ENCODE measurements at places on chromosomes 5 and 9. TPM values are rescaled to one million over a fixed set of nuclear protein-coding genes. Genes with fewer than 3 reads are reported as not detected.

DNA sequence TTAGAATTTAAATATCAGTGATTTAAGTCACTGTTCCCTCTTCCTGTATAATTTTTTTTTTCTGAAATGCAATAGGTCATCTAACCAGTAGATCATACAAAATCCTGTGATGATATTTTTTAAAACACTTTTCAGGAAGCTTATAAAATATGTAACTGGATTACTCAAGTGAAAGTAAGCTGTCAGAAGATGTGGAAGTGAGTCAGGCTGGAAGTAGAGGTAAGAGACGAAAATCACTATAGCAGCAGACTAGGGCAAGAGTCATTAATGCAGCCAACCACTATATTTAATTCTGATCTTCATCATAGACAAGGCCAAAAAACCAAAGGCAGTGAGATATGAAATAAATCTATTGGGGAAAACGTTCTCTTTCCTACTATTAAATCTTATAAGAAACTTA is 65.7 kb upstream of the C6 start:
- H3K27me3 ChIP-seq = no peaks in the 10 kb centered on the region
- no peak overlapping the region for H3K4me3 ChIP-seq
- H3K4me1 ChIP-seq = no peaks in the 10 kb centered on the region
- DNase-seq = no peak
- no peaks in the 10 kb centered on the region for H3K36me3 ChIP-seq
- no peak overlapping the region for H3K27ac ChIP-seq

GRCh38 chr5:159923008-159923407 is 6.7 kb downstream of the ADRA1B start:
- DNase-seq = no peak
- no peak overlapping the region for H3K27ac ChIP-seq
- no peaks in the 10 kb centered on the region for H3K4me1 ChIP-seq
- H3K27me3 ChIP-seq = peaks cover 8% of the 10 kb centered on the region
- no peak overlapping the region for H3K4me3 ChIP-seq

DNA sequence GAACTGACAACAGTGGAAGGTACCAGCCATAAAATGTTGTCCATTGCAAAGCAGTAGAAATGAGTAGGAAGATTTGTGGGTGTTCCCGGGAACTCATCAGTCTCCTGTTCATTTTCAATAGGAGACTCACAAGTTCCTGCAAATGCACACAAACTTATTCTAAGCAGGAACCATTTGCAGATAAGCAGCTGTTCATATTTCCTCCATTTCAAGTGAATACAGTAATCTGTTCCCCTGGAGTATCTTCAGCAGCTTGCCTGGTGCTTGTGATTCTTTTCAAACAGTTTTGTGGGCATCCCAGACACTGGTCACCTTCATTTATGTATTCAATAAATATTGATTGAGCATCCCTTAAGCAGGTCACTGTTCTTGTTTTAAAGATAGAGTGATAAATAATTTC is 1315.5 kb upstream of the C9orf72 start:
- H3K4me1 ChIP-seq = no peaks in the 10 kb centered on the region
- no peak for DNase-seq
- H3K4me3 ChIP-seq = no peak overlapping the region
- H3K36me3 ChIP-seq = no peaks in the 10 kb centered on the region
- no peaks in the 10 kb centered on the region for H3K27me3 ChIP-seq
- H3K27ac ChIP-seq = no peak overlapping the region

DNA sequence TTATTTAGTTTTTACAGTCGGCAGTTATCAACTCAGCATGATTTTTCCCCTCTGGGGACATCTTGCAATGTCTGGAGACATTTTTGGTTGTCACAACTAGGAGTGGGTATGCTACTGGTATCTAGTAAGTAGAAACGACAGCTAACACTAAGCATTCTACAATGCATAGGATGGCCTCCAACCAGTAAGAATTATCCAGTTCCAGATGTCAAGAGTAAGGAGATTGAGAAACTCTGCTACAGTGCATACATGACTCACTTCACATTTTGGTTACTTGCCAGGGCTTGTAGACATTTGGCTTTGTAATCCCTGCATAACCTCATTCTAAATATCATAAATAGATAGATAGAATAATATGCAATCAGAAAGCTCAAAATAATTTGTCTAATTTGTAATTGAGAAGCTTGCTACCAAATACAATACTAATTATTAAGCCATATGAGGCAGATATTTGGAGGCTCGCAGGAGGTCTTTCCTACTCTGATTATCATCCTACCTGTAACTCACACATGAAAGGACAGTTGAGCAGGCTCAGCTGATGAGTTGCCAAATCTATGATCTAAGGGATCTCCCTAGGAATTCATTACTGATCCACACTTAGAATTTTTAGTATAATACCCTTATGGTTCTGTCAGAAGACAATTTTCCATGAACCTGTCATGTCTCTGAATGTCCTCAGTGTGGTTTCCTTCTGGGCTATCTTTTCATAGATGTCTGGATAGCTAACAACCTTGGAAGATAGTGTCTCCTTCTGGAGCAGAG is 346.9 kb upstream of the TLE4 start:
- no peak for DNase-seq
- no peak overlapping the region for H3K27ac ChIP-seq
- H3K36me3 ChIP-seq = no peaks in the 10 kb centered on the region

DNA sequence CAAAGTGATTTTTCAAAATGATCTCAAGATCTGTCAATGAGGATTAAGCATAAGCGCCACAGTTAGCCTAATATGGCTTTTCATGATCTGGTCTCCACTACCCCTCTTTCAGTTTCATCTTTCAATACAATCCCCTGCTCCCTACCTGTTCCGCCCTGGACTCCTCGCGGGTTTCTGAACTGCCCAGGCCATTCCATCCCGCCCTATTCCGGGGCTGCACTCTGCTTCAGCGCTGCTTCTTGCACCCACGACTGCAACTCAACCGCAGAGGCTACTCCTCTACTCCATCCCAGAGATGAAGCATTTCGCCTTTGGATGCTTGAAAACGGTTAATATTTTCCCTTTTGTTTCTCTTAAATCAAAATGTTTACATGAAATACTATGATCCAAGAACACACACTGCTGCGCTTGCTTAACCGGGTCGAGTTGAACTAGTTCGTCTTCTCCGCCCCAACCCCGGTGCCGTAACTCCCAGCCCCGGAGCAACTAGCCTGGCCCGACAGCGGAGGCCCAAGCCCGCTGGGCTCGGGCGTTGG is 716 bp upstream of the OTULIN start:
- no peaks in the 10 kb centered on the region for H3K36me3 ChIP-seq
- H3K4me3 ChIP-seq = peak overlapping the region; percentile 79
- H3K27ac ChIP-seq = peak overlapping the region; percentile 90
- H3K4me1 ChIP-seq = peaks cover 41% of the 10 kb centered on the region
- no peaks in the 10 kb centered on the region for H3K27me3 ChIP-seq

GRCh38 chr5:170144286-170145023 is 38.8 kb downstream of the FOXI1 start:
- no peak overlapping the region for H3K4me3 ChIP-seq
- H3K27ac ChIP-seq = no peak overlapping the region
- no peak for DNase-seq

- DNase-seq = peak; percentile 19
- no peaks in the 10 kb centered on the region for H3K27me3 ChIP-seq
- no peaks in the 10 kb centered on the region for H3K36me3 ChIP-seq
- H3K4me3 ChIP-seq = no peak overlapping the region
- H3K27ac ChIP-seq = peak overlapping the region; percentile 34
These were observed 50.9 kb downstream of the KCNIP1 start for GRCh38 chr5:170554521-170555267.

DNA sequence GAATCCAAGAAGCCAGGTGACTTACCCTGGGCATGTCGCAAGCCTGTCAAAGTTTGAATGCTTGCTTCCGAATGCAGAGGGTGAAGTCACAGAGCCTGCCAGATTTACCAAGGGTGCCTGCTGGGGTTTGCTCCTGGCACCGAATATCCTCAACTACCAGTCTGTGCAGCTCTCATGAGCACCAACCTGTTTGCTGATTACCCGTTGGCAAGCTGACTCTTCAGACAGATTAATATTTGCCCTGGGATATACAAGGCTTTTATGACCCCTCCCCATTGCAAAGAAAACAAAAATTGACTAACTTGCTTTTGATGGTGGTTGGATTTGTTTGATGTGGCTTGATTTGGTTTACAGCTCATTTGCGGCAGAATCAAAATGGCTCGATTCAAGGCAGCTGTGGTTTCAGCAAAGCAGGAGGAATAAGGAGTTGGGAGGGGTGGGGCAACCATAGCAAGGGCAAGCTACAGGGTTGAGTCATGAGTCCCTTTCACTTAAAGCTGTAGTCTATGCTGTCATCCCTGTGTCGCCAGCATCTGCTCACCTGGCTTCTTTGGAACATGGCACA is 82.3 kb upstream of the AGXT2 start:
- H3K27me3 ChIP-seq = no peaks in the 10 kb centered on the region
- peak; percentile 51 for DNase-seq
- no peaks in the 10 kb centered on the region for H3K36me3 ChIP-seq
- peaks cover 6% of the 10 kb centered on the region for H3K4me1 ChIP-seq
- no peak overlapping the region for H3K4me3 ChIP-seq
- peak overlapping the region; percentile 53 for H3K27ac ChIP-seq

DNA sequence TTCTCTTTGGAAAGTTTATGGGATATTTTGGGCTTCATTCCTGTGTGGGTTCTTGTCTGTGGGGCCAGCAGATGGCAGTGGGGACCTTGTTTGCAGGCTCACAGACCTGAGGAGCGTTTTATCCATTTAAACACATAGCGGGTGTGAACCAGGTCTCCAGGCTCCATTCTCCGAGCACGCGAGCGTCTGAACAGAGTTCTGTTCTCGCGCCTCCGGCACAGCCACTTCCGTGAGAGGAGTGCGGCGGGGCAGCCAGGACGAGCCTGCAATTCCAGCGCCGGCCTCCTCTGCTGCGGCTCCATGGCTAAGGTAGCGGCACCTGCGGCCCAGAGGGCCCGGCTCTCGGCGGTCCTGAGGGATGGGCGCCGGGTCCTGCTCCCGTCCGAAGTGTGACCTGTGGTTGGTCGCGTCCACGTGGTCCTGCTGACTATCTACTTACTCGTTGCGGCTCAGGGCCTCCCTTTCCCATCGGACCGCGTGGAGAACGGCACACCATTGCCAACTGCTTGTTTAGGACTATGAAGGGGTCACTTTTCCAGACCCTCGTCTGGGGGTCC is 7.3 kb downstream of the NRARP start:
- H3K4me3 ChIP-seq = no peak overlapping the region
- H3K4me1 ChIP-seq = peaks cover 51% of the 10 kb centered on the region
- peak; percentile 32 for DNase-seq
- H3K36me3 ChIP-seq = no peaks in the 10 kb centered on the region
- peaks cover 59% of the 10 kb centered on the region for H3K27me3 ChIP-seq
- H3K27ac ChIP-seq = peak overlapping the region; percentile 86

GRCh38 chr5:140696891-140697492 is 3.3 kb upstream of the ZMAT2 start:
- H3K36me3 ChIP-seq = peaks cover 48% of the 10 kb centered on the region
- no peaks in the 10 kb centered on the region for H3K27me3 ChIP-seq
- H3K4me1 ChIP-seq = peaks cover 7% of the 10 kb centered on the region
- no peak for DNase-seq

DNA sequence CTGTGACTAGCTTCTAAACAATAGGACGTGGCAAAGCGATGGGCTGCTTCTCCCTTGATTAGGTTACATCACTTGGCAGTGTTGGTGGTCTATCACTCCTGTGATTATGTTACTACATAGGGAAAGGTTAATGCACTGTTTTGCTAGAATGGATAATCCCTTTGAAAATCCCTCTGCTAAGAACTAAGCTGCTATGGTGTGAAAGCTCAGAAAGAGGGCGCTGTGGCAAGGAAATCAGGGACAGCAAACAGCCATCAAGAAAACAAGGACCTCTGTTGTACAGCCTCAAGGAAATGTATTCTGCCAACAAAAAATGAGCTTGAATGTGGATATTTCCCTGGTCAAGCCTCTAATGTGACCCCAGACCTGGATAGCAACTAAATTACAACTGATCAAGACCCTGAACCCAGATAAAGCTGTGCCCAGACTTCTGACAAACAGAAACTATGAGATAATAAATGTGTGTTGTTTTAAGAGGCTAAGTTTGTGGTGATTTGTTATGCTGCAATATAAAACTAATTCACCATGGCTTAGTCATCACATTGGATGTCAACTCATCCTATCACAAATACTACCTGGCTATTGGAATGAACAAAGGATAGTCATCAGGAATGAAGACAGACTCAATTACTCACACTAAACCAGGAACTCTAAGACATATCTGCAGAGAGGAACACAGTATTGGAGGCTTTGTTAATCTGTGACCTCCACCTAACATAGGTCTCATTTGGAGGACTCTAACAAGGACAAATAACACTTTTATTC is 1215.9 kb downstream of the EFNA5 start:
- H3K4me3 ChIP-seq = no peak overlapping the region
- H3K4me1 ChIP-seq = no peaks in the 10 kb centered on the region
- DNase-seq = no peak
- no peaks in the 10 kb centered on the region for H3K27me3 ChIP-seq
- H3K27ac ChIP-seq = no peak overlapping the region
- no peaks in the 10 kb centered on the region for H3K36me3 ChIP-seq

- peaks cover 46% of the 10 kb centered on the region for H3K27me3 ChIP-seq
- DNase-seq = no peak
- H3K27ac ChIP-seq = no peak overlapping the region
- no peak overlapping the region for H3K4me3 ChIP-seq
These were observed 1.7 kb downstream of the LAMC3 start for GRCh38 chr9:131010482-131011273.

GRCh38 chr5:174306345-174307030 is 261.0 kb downstream of the NSG2 start:
- peaks cover 9% of the 10 kb centered on the region for H3K27me3 ChIP-seq
- H3K4me3 ChIP-seq = no peak overlapping the region
- no peak for DNase-seq
- H3K27ac ChIP-seq = no peak overlapping the region

- H3K36me3 ChIP-seq = no peaks in the 10 kb centered on the region
- no peaks in the 10 kb centered on the region for H3K4me1 ChIP-seq
- DNase-seq = no peak
- H3K4me3 ChIP-seq = no peak overlapping the region
These were observed 103.2 kb upstream of the VCAN start for GRCh38 chr5:83368319-83368718.

GRCh38 chr9:18683851-18684250 is 209.9 kb downstream of the ADAMTSL1 start:
- no peaks in the 10 kb centered on the region for H3K36me3 ChIP-seq
- H3K4me1 ChIP-seq = no peaks in the 10 kb centered on the region
- no peak for DNase-seq
- no peak overlapping the region for H3K4me3 ChIP-seq
- peak overlapping the region; percentile 70 for H3K27ac ChIP-seq
- H3K27me3 ChIP-seq = no peaks in the 10 kb centered on the region

DNA sequence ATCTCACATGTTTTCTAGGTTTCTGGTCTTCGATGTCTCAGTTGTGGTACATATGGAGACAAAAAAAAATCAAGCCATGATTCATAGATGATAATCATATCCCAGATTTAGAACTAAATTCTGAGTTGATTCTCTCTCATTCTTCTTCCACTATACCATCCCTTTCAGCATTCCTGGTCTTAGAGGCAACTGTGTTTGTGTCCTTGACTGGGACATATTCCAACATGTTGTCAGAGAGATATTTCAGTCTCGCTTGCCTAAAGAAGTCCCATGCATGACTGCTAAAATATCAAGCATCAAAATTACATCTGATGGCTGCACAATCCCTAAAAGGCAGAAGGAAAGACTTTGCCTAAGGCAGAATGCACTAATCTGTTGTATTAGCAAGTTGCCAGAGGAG is 236.6 kb downstream of the PSAT1 start:
- no peak overlapping the region for H3K4me3 ChIP-seq
- no peaks in the 10 kb centered on the region for H3K4me1 ChIP-seq

MORN5 gene
- total RNA-seq = not detected

PSD2 gene
- total RNA-seq = not detected

LTC4S gene
- total RNA-seq = not detected

DCAF10 gene
- total RNA-seq = 25.4 TPM

SHOC1 gene
- total RNA-seq = not detected

ENTPD2 gene
- total RNA-seq = 3.6 TPM

Measured in transverse colon (tissue), 4 donors.